Coronary artery (tissue), 2 donors: ENCODE measurements at places on chromosomes 5 and 9.

GRCh38 chr9:19379697-19380046, 364 bp downstream of the RPS6 start:
- DNase-seq = no peak

DNA sequence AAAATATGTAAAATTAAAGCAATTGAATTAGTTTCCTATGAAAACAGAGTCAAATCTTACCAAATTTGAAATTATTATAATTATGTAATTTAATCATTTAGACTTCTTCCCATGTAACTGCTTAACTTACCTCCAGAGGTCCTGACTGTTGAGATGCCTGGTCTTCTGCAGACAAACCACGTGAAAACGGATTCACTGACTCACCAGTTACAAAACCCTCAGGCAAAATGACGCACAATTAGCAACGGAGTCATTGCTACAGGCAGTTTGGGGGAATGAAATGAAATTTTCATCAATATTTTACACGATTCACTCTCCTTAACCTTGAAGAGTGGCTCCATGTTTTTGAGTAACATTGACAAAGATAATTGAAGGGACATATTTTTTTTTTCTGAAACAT, 460.8 kb downstream of the MTRR start:
- DNase-seq = no peak

- DNase-seq = no peak
Measured at GRCh38 chr5:154058055-154059038, 19.6 kb downstream of the MFAP3 start.

- peak; percentile 8 for DNase-seq
Measured at GRCh38 chr9:113640418-113640817, 176.9 kb downstream of the RGS3 start.

GRCh38 chr5:159907689-159908590, 8.3 kb upstream of the ADRA1B start:
- no peak for DNase-seq

- DNase-seq = no peak
Measured at GRCh38 chr5:137960819-137961218, 71.6 kb downstream of the PKD2L2 start.

GRCh38 chr5:151584057-151584937, 6.8 kb downstream of the FAT2 start:
- DNase-seq = no peak

- no peak for DNase-seq
Measured at GRCh38 chr5:68299575-68299974, 84.0 kb downstream of the PIK3R1 start.

DNA sequence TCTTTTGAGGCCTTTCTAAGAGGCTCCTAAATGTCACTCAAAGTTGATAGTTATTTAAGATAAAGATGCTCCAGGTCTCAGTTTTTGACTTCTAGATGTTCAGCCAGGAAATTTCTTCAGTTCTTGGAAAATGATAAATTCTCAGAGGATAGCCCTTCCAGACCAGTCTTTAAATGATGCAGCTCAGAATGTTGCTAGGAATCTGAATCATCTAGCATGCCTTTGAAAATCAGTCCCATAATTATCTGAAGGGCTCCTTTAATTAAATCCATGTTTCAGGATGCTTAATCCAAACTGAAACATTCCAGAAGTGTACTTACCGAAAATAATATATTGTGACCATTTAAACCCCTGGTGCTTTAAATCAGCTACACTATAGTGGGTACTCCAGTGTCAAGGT, 107.5 kb upstream of the FBN2 start:
- no peak for DNase-seq

DNA sequence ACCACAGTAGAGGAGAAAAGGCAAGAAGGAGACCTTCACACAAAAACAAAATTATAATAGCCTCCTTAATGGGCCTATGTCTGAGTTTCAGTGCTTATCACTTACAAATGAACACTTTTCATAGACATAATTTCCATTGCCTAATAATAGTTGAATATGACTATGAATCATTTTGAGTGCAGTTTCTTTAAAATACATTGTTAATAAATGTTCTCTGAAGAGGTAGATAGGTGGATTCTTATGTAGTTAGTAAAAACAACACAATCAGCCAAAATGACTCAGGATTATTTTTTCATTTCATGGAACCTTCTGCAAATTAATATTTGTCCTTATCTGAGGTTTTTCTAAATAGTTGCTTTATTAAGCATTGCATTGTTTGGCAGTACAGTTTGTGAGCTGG, 45.6 kb downstream of the DAPK1 start:
- no peak for DNase-seq

DNA sequence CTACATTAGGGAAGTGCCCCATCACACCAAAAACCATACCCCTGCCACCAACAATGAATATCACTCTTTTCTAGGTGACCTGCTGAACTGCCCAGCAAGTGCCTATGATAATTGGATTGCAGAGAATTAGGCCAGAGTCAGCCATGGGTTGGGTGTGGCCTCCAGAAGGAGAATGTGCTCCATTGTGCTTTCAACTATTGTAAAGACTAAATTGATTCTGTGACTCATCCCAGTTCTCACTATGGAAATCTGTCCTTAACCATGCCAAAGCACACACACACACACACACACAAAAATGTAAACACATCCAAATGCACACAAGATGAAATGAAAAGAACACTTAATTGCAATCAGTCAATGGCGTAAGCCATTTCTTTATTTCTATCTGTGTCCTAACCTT, 25.7 kb downstream of the DRD1 start:
- no peak for DNase-seq

DNA sequence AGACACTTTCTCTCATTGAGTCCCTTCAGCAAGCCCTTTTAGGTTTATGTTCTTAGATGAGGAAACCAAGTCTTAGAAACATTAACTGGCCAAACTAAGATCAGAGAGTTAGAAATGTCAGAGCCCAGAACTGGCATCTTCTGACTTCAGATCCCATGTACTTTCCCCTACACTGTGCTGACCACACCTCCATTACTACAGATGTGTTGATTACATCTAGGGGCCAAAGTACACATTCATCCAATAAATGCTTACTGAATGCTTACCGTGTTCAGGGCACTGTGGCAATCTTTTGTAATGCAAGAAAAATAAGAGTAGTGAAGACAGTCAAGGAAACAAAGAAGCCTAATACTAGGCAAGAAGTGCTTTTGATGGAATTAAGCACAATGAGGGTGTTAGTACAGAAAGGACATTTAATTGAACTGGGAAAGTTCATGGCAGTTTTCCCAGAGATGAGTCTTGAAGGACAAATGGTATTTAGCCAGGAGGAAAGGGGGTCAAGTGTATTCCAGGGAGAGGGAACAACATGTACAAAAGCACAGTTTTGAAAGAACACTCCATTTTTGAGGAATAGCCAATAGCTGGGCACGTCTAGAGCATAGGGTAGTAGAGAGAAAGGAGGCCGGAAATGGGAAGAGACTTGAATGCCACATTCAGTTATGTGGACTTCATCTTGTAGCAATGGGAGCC, 89.7 kb upstream of the CDKN2B start:
- DNase-seq = no peak

GRCh38 chr9:121259935-121260334, 8.0 kb upstream of the GSN start:
- DNase-seq = no peak
